MG63 (cell line): ENCODE measurements at places on chromosomes 13 and 19. TPM values are rescaled to one million over a fixed set of nuclear protein-coding genes. Genes with fewer than 3 reads are reported as not detected.
A peak's percentile ranks its signal among the peaks of the same experiment; 100 is the strongest.

DNA sequence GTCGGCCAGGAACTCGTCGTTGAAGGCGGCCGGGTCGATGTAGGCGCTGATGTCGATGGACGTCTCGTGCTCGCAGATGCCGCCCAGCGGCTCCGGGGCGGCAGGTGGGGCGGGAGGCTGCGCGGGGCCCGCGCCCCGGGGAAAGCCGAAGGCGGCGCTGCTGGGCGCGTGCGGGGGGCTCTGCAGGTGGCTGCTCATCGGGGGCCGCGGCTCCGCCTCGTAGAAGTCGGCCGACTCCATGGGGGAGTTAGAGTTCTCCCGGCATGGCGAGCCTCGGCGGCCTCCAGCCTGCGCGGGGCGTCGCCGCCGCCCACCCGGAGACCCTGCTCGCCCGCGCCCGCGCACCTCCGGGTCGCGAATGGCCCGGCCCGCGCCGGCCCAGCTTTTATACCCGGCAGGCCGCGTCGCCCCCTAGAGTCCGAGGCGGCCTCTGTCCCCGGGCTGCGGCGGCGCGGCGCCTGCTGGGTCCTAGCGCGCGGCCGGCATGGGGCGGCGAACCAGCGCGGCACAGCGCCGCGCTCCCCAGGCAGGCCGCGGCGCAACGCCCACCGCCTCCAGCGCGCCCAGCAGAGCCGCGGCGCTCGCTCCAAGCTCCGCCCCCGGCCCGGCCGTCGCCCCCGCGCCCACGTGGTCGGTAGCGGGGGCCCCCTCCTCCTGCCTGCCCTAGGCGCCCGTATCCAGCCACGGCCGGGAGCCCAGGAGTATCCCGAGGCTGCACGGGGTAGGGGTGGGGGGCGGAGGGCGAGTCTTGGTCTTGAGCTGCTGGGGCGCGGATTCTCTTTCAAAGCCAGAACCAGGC lies at the start of gene CEBPA:
Gene CEBPA, minus strand, starts transcription at position 360 of the 799 bp plus-strand sequence. Its CDS starts 120 bp downstream, at position 240.
- peak; percentile 90 for DNase-seq

DNA sequence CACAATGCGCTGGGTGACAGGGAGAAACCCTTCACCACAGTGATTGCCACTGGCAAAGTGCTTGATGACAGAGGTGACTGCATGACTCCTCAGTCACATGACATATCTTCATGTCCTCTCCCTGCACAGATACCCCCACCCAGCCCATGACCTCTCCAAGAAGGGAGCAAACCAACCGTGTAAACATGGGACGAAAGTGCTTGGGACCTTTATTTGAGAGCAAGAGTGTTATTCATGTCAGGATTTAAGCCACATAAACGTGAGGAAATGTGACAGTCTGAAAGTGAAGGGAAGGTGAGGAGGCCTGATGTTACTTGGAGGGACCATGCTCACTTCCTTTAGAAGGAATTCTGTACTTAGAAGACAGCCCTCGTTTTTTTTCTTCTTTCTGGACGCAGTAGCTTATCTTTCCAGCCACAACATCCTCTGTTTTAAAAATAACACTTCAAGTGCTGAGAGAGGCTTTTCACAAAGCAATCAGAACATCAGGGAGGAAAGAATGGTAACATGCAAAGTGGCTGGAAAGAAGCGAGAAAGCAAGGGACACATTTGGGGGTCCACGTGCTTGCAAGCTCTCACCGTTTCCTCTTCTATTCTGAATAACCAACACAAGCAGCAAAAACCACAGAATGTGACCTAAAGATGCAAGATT lies 35.6 kb downstream of the EPS15L1 start:
- DNase-seq, result no peak

DNA sequence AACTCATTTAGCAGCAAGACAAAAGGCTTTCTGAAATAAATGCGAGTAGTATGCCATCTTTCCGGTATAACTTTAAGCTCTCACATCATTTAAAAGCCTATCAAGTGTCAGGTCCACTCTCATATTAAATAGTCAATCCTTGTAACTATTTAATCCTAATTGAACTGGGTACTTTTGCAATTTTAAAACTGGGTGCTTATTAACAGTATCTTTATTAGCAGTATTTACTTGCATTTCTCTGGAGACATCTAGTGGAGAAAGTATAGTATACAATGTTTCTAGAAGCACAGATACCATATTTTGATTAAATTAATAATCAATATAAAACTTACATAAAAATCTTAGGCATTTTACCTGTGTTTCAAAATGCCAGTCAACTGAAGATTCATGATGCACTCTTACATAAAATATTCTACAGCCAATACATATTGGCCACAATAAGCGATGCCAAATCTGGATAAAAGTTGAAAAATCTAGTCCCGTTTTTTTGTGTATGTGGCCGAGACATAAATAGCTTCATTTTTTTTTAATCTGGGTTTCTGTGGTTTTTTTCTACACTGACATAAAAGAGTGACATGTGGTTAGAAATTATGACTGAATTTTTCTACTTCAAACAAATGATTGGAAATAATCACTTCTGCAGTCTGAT lies 4.3 kb upstream of the POSTN start:
- no peak for DNase-seq

- no peak for DNase-seq
Measured at GRCh38 chr13:65011378-65011777, 2218.8 kb downstream of the PCDH9 start.

DNA sequence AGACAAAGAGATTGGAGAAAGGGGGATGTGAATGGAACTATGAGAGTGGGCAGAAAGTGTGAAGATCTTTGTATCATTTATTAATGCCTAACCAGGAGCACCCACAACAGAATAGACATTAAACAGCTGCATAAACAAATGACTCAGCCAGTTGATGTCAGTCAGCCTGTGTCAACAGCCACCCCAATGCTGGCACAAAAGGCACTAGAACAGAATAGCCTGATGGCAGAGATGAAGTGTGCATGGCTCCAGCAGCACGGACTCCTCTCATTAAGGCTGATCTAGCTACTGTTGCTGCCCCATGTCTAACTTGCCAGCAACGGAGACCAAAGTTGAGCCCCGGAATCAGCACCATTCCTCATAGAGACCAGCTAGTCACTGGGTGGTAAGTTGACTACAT lies 7.8 kb downstream of the CPB2 start:
- DNase-seq, result no peak

GRCh38 chr13:45137526-45137925 lies 17.2 kb downstream of the GTF2F2 start:
- no peak for DNase-seq

GRCh38 chr13:113458253-113459065 lies 5.2 kb upstream of the ADPRHL1 start:
- peak; percentile 20 for DNase-seq

GRCh38 chr19:38769635-38770211 lies 3.6 kb downstream of the LGALS7 start:
- DNase-seq, result peak; percentile 71

DNA sequence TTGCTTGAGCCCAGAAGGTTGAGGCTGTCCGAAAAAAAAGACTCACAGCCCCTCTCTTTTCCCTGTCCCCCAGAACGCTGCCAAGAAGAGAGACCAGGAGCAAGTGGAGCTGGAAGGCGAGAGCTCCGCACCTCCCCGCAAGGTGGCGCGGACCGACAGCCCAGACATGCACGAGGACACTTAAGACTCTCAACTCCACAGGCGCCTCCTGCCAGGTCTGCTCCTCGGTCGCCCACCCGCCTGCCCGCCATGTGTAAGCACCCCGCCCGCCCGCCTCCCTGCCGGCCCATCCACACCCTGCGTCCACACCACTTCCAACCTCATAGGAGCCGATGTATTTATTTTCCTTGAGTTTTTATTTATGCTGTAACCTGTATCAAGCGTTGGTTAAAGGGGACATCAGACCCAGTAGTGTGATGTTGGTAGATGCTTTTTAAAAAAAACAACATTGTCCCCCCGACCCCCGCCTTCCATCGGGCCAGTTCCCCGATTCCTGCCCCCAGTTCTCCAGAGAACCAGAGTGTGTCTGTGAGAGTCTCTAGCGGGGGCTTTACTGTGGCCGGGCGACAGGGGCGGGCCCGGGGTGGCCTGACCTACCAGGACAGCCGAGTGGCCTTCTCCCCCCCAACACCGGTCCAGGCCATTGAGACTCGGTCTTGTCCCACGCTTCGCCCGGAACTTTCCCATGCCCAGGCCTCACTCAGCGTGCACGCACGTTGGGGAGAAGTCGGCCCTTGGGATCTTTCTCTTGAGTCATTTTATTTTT lies 10.3 kb downstream of the DDA1 start:
- no peak for DNase-seq

DNA sequence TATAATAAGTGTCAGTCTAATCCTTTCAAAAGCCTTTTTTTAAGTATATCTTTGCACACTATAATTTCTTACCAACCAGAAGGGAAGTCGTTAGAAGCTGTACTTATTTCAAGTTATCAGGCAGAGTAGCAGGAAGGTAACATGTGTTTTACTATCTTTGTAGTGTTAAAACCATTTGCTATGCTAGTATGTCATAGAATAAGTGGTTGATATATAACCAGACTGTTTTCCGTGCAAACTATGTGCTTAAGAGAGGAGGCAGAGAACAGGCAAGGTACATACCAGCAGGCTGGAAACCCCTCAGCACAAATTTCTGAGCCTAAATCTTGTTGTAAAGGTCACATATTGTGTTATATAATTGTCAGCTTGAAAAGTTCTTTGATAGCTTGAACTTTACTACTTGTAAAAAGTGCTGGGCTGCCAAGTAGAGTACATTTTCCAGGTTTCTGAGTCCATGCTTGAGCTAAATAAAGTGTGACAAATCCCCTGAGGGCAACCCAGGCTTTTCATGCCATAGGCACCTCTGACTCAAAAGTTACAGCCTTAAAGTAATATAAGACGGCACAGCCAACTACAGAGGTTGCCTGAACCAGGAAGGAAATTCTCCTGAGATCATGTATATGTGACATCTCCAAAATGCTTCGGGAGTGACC lies 1297.4 kb downstream of the PCDH9 start:
- peak; percentile 18 for DNase-seq

DNA sequence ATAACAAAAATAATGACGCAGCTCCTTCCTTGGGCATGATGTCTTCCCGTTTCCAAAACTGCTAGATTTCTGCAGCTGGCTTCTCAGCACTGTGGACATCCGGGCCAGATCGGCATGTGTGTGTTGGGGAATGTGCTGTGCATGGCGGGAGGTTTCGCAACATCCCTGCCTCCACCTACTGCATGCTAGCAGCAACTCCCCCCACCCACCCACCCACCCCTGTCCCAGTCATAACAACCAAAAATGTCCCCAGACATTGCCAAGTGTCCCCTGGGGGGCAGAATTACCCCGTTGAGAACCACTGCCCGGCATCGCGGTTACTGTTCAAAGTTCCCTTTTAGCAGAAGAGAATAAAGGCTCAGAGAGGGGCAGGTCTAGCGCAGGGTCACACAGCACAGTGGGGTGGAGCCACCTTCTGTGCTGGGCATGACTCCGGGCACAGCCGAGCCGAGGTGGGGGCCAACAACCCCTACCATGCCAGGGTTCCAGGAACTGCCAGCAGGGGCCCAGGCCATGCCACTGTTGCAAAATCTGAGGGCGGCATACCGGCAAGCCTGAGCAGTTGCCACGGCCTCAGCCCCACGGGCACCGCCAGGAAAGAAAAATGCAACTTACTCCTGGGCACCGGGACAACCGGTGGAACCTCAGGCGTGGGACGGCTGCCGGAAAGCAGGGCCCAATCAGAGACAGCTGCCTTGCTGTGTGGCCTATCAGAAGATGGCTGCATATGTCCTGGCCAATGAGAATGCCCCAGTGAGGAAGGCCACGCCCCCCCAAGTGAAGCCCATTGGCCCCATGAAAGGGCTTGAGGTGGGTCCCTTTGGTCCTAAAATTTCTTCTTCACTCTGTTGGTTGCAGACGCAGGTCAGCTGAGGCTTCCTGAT lies 22.5 kb upstream of the NFIC start:
- DNase-seq, result peak; percentile 90

- DNase-seq, result no peak
Measured at GRCh38 chr19:44608391-44608821, 5.0 kb upstream of the IGSF23 start.

DNA sequence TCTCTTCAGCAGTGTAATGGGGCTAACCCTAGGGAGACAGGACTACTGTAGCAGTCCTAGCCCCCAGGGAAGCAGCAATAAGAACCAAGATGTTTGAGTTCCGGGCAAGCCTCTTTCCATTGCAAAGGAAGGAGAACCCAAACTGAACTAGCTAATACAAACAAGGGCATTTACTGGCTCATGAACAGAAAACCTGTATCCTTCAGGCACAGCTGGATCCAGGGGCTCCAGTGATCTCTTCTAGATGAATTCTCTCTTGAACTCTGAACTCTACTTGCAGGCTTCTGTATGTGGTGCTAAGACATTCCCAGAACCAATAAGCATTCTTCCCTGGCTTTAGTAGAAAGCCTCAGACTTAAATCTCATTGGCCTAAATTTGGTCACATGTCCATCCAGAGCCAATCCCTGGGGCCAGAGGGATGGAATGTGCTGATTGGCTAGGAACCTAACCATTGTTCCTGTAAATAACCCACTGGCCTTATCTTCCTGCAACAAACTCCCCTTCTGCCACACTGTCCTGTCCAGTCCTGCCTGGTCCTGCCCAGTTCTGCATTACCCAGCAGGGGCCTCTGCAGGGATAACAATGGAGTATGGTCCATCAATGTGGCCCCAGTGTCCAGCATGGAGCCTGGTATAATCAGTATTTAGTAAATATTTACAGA lies 3.9 kb upstream of the PODNL1 start:
- DNase-seq, result no peak

DNA sequence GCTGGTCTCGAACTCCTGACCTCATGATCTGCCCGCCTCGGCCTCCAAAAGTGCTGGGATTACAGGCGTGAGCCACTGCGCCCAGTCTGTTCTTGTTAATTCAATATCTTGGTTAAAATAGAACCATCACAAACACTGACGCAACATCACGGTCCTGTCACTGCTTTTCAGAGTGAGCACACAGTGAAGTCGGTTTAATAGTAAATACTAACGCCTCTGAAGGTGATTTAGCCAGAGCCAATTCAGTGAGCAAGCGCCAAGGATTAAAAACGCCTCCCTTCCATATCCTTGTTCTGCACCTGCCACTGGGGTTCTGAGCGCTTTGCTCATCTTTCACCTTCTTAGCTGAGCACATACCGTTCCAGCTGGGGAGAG lies 30.3 kb downstream of the LAMP1 start:
- no peak for DNase-seq

- DNase-seq, result no peak
Measured at GRCh38 chr19:10911579-10912363, 16.7 kb downstream of the YIPF2 start.

GRCh38 chr13:59835569-59835968 lies 328.2 kb downstream of the DIAPH3 start:
- no peak for DNase-seq

- DNase-seq, result no peak
Measured at GRCh38 chr19:7811989-7812388, 18.0 kb upstream of the EVI5L start.

The MAMSTR gene
- total RNA-seq, result 0.79 TPM in 1 of 2 replicates, not detected in the other

The CDX2 gene
- 0.07 TPM in 1 of 2 replicates, not detected in the other for total RNA-seq

The APOC1 gene
- total RNA-seq, result not detected in 2 replicates

The SLC1A6 gene
- not detected in 2 replicates for total RNA-seq

The NPAS1 gene
- 0.33 TPM in 1 of 2 replicates, not detected in the other for total RNA-seq

The MICOS13 gene
- total RNA-seq, result 21.8 and 75.4 TPM in 2 replicates

The KL gene
- 0.59 and 2.1 TPM in 2 replicates for total RNA-seq

The LIM2 gene
- total RNA-seq, result not detected in 2 replicates
